ENCODE measurements at places on chromosomes 11 and 22.

DNA sequence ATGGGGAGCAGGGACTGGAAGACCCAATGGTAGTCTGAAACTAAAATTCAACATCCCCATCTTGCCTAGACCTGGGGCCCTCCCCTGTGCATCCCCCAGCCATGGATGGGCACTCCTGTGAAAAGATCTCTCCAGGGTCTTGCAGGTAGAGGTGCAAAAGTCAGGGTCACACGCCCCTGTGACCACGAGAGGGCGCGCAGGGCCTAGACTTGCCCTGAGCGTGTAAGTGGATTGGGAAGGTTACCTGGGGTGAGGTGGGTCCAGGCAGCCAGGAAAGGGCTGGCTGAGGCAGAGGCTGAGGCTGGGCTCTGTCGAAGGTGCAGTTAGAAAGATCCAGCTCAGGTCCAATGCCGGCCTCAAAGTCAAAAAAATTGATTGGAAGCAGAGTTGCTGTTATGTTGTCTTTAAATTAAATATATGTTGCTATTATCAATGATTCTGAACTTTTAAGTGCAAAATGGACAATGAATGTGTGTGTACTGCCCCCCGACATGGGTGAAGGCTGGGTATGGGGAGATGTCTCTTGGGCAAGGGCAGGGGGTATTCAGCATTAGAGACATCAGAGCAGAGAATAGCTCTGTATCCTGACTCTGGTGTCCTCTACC, 4.8 kb upstream of the POU2F3 start:
- peak; percentile 77 for DNase-seq

DNA sequence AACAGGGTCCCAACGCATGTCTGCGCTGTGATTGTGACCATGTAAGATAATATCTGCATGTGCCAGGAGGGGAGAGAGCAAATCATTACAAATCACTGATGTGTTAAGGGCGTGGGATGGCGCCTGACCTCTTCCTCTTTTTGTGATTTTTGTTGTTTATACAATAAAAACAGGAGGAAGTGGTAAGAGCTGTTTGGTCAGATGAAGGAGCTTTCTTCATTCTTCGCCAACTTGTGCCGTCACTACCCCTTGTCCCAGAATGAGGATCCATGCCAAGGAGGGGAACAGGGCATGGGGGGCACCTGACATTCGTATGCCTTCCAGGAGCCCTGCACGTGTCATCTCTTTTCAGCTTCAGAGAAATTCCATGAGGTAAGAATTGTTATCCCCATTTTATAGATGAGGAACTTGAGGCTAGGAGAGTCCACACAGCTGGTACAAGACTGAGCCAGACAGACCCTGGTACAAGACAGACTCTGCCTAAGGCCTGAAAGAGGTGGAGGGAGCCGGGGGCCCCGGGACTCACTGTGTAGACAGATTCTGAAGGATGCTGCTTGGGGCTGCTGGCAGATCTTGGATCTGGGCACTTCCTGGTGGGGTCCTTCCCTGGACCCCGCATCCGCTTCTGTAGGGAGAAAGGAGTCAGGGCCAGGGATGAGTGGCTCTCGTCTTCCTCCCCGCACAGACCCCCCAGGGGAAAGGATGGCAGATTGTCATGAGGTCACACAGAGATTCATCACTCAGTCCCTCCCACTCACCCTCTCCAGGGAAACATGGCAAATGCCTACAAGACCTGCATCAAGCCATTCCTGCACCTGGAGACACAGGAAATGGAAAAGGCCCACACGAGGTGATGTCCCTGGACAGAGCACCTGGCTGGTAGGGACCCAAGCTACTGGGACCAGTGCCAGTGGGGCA, 34.6 kb downstream of the NFAM1 start:
- no peak for DNase-seq

DNA sequence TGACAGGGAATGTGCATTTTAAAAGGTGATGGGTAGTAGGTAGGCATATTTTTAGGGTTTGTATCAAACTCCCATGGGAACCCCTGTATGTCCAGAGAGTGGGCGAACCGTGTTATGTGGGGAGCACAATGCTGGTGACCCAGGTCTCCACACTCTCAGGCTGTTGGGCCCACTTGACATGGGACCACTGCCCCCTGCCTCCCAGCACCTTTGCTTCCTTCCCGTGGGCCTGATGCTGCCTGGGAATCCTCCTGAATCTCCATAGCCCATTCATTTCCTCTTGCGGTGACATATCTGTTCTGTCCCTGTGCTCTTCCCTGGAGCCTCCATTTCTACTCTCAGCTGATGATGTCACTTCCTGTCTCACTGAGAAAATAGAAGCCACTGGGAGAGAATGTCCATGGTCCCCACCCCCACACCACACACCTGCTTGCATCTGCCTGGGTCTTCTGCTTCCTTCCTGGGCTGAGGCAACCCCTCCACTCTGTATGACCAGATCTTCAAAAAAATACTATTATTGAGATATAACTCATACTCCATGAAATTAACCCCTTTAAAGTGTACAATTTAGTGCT, 55.8 kb upstream of the THY1 start:
- no peak for DNase-seq

GRCh38 chr11:10302359-10302743, 2.5 kb upstream of the ADM start:
- no peak for DNase-seq

- DNase-seq, result no peak
Measured at GRCh38 chr22:45997077-45997776, 20.3 kb upstream of the WNT7B start.

- no peak for DNase-seq
Measured at GRCh38 chr11:1983601-1983961, 14.1 kb downstream of the H19 start.

- no peak for DNase-seq
Measured at GRCh38 chr22:32917577-32918354, 116.3 kb downstream of the TIMP3 start.

DNA sequence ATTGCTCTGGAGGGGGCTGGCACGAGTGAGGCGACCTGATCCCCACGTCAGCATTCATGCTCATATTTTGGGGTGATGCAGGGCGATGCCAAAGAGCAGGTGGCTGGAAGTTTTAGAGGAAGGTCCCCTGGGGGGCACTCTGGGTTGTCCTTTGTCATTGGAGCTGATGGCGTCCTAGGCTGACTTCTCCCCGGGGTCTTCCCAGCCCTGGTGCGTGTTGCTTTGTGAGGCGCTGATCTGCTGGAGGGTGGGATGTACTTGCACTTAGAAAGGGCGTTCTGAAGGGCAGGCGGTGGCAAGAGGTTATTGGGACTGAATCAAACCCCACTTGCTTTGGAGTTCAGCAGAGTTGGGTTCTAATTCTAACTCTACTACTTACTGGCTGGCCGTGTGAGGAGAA, 313.3 kb downstream of the NTM start:
- peak; percentile 4 for DNase-seq

DNA sequence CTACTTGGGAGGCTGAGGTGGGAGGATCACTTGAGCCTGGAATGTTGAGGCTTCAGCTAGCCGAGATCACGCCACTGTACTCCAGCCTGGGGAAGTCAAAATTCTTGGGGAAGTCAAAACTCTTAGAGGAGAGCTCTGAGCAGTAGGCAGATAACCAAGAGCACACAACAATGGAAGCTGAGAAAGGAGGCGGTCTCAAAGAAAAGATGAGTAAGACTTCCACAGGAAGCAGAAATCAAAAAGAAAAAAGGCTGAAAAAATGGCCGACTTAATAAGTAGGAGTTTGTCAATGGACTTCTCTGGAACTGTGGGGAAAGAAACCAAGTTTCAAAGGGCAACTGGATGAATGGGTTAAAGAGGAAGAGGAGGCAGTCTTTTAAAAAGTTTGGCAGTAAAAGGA, 32.1 kb downstream of the RAB30 start:
- no peak for DNase-seq

DNA sequence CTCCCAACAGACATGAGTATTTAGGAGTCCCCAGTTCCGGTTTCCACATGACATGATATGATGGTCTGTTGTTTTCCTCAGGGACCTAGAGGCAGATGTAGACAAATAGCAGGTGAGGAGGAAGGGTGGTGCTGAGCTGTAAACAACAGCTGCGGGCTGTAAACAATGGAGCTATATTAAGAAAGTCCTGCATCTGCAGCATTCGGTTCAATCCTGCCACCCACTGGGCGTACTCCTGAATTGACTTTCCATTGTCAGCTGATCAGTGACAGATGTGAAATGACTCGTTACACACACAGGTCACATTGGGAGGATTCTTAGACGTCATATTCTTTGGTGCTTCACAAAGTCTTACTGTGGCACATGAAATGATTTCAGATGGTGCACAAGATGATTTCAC, 26.8 kb upstream of the RAG1 start:
- DNase-seq, result no peak

- DNase-seq, result no peak
Measured at GRCh38 chr11:131693756-131694155, 323.3 kb downstream of the NTM start.

GRCh38 chr11:132112846-132113245, 742.4 kb downstream of the NTM start:
- DNase-seq, result no peak

DNA sequence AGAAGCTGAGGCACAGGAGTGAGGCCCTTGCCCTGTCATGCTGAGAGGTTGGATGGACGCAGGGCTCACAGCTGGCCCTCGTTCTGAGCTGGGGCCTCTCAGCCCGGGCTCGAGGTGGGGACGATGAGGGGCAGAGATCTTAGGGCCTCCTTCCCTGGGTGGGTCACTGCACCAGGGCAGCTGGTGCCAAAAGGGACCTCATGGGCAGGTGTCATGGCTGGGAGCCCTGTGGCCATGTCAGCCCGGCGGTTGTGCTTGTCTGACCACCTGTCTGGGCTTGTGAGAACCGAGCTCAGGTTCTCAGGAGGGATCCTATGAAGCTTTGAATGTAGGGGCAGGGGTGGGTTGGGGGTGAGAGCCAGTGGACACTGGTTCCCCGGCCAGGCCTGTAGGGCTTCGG, 1.8 kb upstream of the MUC6 start:
- no peak for DNase-seq

DNA sequence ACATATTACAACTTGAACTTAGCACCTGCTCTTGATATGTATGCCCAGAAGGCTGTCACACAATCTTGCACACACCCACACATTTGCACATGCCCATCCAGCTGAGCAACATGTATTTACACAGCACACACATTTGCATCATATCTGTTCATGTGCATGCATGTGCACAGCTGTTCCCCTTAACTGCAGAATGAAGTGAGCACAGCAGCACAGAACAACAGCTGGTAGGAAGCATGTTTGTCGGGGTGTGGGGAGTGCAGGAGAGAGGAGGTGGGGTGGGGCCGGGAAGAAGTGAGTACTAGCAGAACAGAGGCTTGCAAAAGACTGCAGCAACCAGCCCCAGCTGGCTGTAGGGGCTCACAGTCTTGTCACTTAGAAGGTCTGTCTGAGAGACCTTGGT, 296.5 kb downstream of the KIRREL3 start:
- DNase-seq, result no peak

- no peak for DNase-seq
Measured at GRCh38 chr22:41417622-41418390, 28.8 kb downstream of the TOB2 start.

GRCh38 chr11:63592975-63593395, 21.2 kb downstream of the PLAAT3 start:
- DNase-seq, result no peak

- DNase-seq, result no peak
Measured at GRCh38 chr22:41927813-41928212, 1.2 kb upstream of the TNFRSF13C start.

DNA sequence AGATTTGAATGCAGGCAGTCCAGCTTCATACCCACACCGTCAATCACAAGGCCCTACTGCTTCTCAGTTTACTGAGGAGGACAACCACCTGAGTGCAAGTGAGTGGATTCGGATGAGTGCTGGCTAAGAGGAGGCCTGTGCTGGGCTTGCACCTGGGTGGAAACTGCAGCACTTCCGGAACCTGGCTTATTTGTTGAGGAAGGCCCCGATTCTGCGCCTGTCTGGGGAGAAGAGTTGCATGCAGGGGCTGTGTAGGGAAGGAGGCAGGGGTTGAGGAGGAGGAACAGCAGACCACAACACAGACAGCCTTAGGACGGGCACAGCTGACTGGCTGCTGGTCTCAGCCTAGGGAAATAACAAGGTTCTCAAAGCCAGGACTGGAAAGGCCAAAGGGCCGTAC, 20.8 kb downstream of the ABTB2 start:
- DNase-seq, result no peak

GRCh38 chr11:43797337-43797736, 83.3 kb upstream of the ALKBH3 start:
- no peak for DNase-seq

DNA sequence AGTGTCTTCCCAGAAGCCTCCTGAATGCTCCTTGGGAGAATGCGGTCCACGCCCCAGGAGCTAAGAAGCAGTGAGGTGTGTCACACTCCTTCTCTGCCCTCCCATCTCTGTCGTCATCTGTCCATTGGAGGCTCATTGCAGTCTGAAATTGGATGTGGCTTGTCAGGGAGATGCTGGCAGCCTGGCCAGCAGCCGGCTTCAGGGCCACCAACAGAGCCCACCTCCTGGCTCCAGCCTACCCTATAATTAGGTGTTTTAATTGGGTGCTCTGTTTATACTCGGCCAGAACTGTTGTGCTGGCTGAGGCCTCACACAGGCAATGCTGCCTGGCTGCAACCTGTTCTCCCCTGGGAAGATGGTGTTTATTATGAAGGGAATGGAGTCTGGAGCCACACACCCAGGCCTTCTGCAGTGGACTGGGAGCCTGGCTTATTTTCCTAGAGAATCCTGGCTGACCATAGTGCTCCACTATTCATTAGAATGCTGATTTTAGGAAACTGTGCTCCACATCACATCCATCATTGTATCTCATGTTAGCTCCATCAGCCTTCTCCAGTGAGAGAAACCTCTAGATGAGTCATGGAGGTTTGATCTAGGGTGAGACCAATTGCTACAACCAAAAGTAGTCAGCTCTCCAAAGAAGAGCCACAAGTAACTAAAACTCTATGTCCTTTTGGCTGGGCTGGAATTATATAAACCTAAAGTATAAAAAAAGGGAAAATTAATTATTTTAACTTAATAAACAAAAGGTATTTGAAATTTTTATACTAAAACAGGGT, 86.8 kb upstream of the CRTAM start:
- no peak for DNase-seq

DNA sequence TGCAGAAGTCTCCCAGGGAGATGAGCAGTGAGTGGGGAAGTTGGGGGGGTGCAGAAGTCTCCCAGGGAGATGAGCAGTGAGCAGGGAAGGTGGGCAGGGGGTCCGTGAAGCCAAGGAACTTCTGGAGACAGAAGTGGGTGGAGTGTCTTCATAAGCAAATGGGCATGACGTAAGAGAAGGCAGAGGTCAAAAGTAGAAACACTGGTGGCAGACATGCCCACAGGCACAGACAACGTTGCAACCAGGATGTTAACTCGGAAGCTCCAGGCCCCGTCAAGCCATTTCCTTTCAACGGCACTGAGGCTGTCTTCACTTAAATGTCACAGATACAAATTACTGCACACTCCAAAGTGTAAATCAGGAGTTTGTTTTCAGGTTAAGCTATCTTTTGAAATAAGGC, 186.1 kb downstream of the SHANK2 start:
- DNase-seq, result no peak

GRCh38 chr11:14184028-14184940, 174.7 kb downstream of the RRAS2 start:
- DNase-seq, result no peak
